ENCODE measurements at places on chromosomes 7 and 10.

GRCh38 chr7:135348493-135348892 is 114.9 kb downstream of the STRA8 start:
- DNase-seq, result no peak

DNA sequence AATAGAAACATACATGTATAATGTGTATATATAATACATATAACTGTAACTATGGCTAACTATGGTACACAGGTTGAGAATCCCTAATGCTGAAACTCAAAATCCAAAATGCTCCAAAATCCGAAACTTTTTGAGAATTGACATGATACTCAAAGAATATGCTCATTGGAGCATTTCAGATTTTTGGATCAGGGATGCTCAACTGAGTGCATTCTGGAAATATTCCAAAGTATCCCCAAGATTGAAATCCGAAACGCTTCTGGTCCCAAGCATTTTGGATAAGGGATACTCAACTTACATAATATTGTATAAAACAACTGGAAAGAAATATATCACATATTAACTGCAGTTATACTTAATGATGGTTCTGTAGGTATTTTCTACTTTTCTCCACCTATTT is 94.2 kb upstream of the ASAH2 start:
- no peak for DNase-seq

DNA sequence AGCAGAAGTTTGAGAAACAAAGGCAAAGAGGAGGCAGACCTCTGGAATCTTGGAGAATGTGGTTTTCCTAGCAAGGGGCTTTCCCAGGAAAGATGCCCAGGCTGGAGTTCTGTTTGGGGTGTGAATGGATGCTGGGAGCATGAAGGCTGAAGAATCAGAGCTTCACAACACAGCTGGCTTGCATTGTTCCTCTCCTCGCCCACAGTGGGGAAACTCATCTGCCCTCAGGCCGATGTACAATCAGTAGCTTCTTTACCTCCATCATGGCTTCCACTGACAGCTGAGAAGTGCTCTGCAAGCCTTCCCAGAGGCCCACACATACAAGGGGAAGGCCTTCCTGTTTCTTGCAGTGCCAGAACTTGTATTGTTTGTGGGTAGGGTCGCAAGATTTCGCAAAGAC is 90.8 kb upstream of the HECTD2 start:
- DNase-seq, result no peak

- no peak for DNase-seq
Observed at GRCh38 chr7:35370687-35371086, 116.8 kb upstream of the TBX20 start.

GRCh38 chr7:116948934-116949333 is 4.4 kb upstream of the ST7 start:
- no peak for DNase-seq

DNA sequence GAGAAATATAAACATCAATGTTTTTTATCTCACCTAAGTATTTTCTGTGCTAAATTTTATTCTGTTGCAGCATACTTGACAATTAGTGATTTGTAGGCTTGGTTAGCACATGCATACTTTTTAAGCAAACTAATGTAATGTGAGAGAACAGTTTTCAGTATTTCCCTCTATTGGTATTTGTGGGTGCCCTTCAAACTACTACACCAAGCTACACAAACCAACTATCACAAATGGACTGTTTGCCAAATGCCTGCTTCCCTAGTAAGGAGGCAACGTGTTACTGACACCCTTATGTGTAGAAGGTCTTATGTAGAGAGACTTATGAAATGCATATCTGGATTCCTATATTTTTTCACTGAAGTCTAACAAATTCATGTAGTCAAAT is 98.4 kb upstream of the FZD1 start:
- no peak for DNase-seq

DNA sequence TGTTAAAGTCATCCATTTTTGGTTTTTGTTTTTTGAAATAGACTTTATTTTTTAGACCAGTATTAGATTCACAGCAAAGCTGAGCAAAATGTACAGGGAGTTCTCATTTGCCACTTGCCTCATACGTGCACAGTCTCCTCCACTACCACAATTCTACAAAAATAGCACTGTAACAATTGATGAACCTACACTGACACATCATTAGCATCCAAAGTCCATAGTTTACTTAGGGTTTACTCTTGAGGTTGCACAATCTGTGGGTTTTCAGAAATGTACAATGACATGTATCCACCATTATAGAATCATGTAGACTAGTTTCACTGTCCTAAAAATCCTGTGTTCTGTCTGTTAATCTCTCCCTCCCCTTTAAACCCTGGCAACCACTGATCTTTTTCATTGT is 125.8 kb upstream of the PDSS1 start:
- DNase-seq, result no peak

- no peak for DNase-seq
Observed at GRCh38 chr7:82810558-82811259, 352.0 kb downstream of the PCLO start.

DNA sequence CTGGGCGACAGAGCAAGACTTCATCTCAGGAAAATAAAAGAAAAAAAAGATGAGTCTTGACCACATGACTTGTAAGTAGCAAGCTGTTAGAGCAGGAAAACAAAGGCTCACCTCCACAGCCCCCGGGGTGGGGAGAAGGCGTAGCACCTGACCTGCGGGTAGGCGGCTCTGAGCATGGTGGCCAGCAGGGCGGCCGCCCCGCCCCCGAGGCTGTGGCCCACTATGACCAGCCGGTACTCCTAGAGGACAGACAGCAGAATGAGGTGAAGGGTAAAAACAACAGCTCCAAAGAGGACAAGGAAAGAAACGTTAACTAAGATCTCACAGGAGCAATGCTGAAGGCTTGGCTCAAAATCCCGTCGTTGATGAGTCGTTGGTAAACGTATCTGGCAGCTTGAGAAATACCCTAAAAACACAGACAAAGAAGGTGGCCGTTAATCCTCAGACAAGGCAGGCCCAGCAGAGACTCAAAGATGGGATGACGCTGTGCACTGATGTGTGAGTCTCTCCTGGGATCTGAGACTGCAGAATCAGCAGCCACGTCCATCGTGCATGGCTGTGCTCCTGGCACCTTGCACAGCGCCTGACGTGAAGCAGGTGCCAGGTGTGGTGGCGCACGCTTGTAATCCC is 31.1 kb downstream of the DAGLB start:
- DNase-seq, result no peak

- no peak for DNase-seq
Observed at GRCh38 chr10:15445006-15445390, 73.9 kb upstream of the FAM171A1 start.

GRCh38 chr7:101671371-101672356 is 42.6 kb upstream of the MYL10 start:
- DNase-seq, result no peak

- DNase-seq, result no peak
Observed at GRCh38 chr7:48628793-48629349, 295.5 kb upstream of the CDC14C start.

GRCh38 chr10:26909753-26910152 is 49.0 kb upstream of the ABI1 start:
- no peak for DNase-seq

- DNase-seq, result no peak
Observed at GRCh38 chr10:65993451-65993850, 932.4 kb upstream of the LRRTM3 start.

DNA sequence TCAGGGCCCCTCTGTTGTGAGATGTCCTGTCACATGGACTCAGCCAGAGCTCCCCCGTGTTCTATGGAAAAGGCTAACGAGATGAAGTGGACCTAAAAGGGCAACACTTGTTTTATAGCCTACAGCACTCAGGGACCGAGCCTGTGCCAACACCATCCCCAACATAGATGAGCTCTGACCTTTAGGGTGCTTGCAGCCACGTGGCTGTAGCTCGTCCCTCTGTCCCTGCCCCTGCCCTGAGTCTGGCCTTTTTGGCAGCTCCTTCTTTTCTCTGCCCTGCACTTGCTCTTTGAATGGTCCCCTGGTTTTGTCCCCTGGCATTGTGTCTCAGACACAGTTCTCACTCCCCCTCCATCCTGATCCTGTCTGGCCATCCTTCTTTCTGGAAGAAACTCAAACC is 81.2 kb upstream of the GDF10 start:
- DNase-seq, result no peak

- no peak for DNase-seq
Observed at GRCh38 chr10:121596689-121597503, 1.3 kb downstream of the FGFR2 start.

DNA sequence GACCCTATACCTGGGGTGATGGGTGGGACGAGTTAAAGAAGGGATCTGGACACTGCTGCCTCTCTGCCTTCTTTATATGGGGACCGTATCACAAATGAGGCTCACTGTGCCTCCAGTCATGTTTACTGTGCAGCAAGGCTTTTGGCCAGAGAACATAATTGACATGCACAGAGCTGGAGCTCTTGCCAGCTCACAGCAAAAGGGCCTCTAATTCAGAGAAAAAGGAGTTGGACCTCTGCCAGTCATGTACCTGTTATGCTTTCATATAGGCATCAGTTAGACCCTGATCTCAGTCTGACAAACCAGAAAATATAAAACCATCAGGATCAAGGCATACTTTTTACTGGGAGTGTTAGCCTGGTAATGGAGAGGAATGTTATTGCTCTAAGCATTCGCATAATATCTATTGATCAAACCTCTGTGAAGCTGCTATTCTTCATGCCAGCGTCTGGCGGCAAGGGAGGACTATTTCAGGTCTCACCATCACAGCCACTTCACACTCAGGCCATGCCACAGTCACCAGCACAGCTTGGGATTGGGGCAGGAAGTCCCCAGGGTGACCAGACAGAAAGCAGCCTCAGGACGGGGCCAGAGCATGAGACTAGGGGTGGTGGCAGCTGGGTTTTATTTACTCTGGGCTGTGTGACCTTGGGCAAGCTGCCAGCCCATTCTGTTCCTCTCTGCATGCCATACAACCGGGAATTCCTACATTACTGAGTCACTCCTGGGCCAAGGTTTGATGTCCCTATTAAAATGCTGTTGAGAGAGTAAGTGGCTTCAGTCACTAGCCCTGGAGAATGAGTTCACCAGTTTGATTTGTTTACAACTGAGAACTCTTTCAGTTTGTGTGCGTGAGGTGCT is 90.1 kb downstream of the NPSR1 start:
- DNase-seq, result no peak

DNA sequence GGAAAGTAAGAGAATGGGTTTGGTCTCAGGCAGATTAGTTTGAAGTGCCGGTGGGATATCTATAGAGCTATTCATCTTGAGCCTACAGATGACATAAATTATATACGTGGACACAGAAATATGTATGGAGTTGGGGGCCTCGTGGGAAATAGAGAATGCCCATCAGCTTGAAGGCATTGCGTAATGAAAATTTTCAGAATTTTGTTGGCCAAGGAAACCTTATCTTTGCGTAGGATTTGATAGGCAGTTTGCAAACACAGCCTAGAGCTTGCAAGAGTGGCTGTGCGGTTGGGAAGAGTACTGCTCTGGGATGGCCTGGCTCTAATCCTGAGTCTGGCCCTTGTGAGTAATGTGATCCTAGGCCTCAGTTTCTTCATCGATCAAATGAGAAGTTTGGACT is 32.3 kb downstream of the MCM10 start:
- no peak for DNase-seq

DNA sequence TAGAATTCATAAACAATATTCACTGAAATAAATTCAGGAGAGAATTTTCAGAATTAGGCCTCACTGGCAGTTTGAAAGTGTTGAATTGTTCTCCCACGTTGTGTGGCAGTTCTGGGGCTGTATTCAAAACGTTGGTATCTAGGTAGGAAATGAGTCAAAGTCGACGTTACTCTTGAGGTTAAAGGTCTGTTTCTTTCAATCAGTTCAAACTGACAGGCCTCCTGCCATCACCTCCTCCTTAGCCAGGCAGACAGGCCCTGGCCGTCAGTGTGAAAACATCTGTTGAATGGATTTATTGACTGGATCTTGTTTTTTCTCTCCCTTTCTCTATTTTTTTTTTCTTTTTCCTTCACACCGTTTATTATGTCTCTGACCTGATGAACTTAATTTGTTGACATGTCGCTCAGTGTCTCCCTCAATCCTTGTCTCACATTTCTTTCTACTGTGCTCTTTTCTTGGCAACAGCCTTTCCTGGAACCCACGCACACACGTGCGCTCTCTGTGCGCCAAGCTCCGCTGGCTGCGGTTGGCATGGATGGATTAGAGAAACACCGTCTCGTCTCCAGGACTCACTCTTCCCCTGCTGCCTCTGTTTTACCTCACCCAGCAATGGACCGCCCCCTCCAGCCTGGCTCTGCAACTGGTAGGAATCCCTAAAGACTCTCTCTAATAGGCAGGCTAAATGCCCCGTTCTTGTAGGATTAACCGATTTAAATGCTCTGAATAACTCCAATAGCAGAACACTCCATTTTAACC is 231.7 kb downstream of the HDAC9 start:
- DNase-seq, result no peak

- no peak for DNase-seq
Observed at GRCh38 chr7:83798489-83798888, 149.6 kb upstream of the SEMA3E start.

- DNase-seq, result no peak
Observed at GRCh38 chr10:108252771-108253170, 1088.3 kb upstream of the SORCS1 start.

- no peak for DNase-seq
Observed at GRCh38 chr7:73437621-73438416, 4.2 kb downstream of the FZD9 start.

DNA sequence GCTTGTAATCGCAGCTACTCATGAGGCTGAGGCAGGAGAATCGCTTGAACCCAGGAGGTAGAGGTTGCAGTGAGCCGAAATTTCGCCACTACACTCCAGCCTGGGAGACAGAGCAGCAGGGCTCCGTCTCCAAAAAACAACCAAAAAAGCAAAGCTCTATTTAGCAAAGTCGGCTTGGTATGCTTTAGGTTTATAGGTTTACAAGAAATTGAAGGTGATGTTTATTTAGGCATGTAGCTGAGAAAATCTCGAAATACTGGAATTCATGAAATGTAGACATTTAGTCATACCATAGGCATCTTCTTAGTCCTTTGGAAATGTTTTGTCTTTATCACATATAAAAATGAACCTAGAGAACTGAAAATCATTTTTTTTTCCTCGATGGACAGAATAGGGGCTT is 453.8 kb upstream of the ANKRD30A start:
- no peak for DNase-seq

DNA sequence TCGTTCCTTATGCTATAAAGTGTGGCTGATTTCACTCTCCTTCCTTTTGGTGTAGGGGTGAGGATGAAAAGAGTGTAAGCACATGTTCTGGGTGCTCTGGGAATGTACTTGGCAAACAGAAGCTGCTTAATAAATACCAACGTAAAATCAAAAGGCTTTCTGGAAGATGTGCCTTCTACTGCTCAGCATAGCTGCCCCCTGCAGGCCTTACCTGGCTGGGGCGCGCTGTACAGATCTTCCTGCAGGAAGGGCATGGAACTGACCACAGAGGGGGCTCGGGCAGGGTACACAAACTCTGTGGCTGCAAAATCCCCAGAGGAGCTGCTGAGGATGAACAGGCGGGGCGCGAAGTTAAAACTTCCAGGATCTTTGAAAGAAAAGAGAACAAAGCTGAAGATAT is 169.4 kb downstream of the SVIL start:
- no peak for DNase-seq
